ENCODE measurements at places on chromosomes 16 and 17. TPM values are rescaled to one million over a fixed set of nuclear protein-coding genes. Genes with fewer than 3 reads are reported as not detected.

- DNase-seq: no peak
Observed at GRCh38 chr16:84367750-84368307, 509 bp upstream of the ATP2C2 start.

- no peak for DNase-seq
Observed at GRCh38 chr17:5003214-5003867, 5.6 kb downstream of the KIF1C start.

- no peak for DNase-seq
Observed at GRCh38 chr16:87180069-87180468, 137.1 kb downstream of the C16orf95 start.

DNA sequence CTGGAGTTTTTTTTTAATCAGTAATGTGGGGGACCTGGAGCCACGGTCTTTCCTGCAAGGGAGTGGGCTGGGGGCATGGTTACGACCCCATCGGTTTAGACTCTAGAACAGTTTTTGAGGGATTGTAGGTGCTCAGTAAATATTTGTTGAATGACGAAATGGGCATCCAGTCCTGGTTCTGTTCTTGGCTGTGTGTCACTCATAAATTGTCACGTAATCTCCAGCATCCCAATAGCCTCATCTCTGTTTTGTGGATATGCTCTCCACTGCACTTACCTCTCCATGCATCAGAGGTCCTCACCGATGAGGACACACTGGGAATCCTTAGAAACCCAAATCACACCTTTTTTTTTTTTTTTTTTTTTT is 497 bp upstream of the SLC38A7 start:
- peak; percentile 16 for DNase-seq

DNA sequence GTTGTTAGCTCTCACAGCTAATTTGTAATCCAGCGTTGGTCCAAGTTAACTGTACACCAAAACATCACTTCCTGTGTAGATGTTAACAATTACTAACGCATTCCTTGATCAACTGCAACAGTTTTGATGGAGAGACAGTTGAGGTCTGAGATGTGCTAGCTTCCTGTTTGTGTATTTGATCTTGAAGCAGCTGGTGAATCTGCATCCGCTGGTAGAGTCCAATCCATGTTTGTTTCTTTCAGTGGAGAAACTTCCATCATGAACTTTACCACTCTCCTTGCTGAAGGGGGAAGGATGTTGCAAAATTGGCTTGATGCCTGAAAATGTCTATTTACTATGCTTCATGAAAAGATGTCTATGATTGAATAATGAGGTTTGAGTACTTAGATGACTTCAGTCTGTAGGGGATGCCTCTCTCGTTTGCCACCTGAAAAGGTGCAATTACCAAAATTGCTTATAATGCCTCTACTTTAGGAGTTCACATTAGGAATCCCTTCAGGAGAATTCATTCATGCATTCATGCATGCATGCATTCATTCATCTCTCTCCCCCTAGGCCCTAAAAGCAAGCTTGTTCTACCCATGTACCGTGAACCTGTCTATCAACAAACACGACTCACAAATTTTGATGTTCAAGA is 39.6 kb upstream of the ZKSCAN2 start:
- DNase-seq: no peak

- DNase-seq: no peak
Observed at GRCh38 chr16:10945065-10945787, 862 bp downstream of the CLEC16A start.

DNA sequence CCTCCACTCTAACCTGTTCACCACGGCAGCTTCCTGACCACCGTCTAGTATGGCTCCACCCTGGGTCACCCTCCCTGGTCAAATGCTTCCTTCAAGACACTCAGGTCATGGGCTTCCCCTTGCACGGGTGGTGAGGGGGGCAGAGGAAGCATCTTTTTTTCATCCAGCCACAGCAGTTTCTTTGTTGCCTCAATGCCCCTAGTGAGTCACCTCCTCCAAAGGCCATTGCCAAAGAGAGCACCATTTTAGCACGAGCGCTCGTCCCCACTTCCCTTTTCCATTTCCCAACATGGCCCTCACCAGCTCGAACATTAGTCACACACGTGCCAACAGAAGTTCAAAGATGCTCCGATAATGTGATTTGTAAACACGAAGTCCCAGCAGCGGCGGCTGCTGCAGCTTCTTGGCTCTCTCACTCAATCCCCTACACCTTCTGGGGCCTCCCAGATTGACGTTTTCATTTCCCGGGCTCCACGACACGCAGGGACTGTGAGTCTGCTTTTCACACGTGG is 134.6 kb downstream of the GAS7 start:
- no peak for DNase-seq

- DNase-seq: no peak
Observed at GRCh38 chr17:28018439-28019070, 23.9 kb upstream of the NLK start.

DNA sequence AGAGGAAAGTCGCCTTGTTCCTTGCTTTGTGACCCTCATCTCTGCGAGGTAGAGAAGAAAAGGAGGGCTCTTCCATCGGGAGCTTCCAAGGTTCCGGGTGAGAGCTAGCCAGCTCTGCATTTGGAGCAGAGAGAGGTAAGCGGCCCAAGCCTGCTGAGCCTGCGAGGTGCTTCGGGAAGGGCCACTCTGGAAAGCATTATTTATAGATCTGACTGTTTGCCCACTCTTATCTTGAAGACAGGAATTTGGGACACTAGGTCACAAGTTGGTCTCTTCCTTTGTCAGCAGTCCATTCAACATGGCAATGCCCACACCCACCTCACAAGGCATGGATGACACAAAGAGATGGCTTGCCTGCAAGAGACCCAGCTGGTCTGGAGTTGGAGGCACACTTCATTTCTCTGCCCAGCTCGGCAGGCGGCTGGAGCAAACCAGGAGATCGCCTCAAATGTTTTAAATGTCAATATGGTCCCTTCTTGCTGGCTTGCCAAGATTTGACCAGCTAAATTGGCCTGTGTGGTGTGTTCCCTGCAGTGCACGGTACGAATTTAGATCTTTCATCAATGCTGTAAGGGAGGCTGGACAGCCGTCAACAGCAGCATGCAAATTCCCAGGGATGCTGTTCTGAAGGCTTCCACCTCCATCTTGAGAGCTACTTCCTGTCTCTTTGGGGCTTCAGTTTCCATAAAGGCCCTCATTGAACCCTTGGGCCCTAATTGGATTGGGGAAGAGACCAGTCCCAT is 19.5 kb downstream of the CBX4 start:
- DNase-seq: no peak

DNA sequence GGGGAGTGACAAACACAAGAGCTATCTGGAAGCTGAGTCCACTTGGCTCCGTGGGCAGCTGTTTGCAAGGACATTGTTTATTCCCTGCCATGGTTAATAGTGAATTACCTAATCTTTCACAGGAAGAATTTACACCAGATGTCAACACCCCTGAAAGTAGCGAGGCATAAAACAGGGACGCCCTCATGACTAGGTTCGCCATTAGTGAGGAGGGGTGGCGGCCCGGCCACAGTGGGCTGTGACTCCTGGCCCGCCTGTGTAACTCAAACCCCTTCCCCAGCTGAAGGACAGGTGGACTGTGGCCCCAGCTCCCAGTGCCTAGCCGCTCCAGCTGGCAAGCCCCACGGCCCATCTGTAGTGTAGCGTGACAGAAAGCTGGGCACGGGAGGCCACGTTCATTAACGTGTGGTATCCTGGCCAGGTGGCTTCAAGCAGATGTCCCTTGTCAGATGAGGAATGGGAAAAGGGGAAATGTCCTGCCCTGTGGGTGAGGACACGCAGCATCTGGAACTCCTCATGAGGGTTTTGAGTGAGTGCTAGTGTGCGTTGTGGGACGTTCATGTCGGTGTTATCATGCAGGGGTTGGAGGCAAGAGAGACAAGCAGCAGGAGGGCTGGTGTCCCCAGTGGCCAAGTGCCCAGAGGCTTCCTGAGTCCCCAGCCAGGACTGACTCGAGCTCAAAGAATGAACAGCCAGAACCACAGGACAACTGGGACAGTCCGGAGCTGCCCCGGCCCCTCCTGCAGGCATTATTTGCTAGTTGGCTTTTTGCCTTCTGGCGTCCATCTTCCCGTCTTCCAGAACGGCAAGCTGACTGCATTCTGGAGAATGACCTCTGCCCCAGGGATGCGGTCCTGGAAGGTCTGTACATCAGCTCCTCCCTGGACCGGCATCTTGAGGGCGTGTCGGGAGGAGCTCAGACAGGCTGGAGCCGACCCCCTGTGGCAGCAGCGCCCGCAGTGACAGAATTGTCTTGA is 19.2 kb downstream of the KDM8 start:
- DNase-seq: no peak

GRCh38 chr16:28913946-28914724 is 10.9 kb downstream of the RABEP2 start:
- no peak for DNase-seq

GRCh38 chr17:29766796-29767327 is 144.2 kb upstream of the CORO6 start:
- no peak for DNase-seq

ZNF385C gene
- polyA plus RNA-seq: 0.16 TPM

DNA sequence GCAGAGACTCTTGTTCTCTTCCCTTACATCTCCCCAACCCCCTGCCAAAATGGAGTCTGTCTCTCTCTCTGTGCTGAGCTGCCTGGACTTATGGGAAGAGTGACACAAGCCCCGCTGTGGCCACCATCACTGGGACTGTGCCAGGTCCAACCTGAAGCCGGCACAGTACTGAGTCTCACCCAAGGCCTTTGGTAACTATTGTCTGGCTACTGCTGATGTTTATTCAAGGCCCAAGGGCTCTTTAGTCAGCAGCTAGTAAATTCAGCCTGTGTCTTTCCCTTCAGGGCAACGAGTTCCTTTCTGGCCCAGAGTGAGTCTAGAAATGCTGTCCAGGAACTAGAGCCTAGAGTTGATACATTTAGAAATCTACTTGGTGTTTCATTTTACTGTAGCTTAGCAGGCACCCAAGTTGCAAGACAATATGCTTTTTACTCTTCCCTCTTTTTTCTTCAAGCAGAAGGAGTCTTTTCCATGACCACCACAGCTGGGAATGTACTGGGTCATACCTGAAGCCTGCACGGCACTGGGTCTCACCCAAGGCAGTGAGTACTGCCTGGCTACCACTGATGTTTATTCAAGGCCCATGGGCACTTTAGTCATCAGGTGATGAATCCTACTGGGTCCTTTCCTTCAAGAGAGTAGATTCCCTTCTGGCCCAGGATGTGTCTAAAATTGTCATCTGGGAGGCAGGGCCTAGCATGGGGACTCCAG is 17.7 kb downstream of the EFCAB5 start:
- DNase-seq: no peak

DNA sequence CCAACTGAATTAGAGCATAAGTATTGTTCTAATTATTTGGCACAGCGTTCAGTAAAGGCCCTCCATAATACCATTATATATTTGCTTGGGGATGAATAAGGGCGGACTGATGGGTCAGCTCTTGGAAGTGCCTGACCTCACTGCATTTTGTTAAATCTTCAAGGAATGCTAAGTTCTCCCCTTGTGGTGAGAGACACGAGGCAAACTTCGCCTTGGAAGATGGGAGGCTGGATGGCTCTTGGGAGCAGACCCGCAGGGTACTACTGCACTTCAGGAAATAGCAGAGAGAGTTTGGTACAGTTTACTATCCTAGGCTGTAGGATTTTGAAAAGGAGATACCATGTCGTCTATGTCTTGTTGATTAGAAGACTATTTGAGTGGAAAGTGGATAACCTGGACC is 87.0 kb upstream of the RPRML start:
- peak; percentile 29 for DNase-seq

- peak; percentile 76 for DNase-seq
Observed at GRCh38 chr16:67177743-67178699, 5.7 kb downstream of the MATCAP1 start.

DNA sequence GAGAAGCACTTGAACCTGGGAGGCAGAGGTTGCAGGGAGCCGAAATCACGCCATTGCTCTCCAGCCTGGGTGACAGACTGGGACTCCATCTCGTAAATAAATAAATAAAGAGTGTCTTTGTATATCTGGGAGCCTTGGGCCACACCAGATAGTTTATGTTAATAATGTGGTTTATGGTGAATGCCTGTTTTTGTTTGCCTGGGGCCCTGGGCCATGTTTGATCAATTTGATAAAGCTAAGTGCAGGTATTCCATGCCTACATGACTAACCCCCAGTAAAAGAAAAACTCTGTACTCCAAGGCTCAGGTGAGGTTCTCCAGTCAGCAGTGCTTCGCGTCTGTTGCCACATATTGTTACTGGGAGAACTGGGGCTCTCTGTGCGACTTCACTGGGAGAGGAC is 15.1 kb downstream of the SCIMP start:
- no peak for DNase-seq

- DNase-seq: peak; percentile 75
Observed at GRCh38 chr17:44345454-44346026, 438 bp downstream of the GRN start.

C17orf78 gene
- polyA plus RNA-seq: not detected

DNA sequence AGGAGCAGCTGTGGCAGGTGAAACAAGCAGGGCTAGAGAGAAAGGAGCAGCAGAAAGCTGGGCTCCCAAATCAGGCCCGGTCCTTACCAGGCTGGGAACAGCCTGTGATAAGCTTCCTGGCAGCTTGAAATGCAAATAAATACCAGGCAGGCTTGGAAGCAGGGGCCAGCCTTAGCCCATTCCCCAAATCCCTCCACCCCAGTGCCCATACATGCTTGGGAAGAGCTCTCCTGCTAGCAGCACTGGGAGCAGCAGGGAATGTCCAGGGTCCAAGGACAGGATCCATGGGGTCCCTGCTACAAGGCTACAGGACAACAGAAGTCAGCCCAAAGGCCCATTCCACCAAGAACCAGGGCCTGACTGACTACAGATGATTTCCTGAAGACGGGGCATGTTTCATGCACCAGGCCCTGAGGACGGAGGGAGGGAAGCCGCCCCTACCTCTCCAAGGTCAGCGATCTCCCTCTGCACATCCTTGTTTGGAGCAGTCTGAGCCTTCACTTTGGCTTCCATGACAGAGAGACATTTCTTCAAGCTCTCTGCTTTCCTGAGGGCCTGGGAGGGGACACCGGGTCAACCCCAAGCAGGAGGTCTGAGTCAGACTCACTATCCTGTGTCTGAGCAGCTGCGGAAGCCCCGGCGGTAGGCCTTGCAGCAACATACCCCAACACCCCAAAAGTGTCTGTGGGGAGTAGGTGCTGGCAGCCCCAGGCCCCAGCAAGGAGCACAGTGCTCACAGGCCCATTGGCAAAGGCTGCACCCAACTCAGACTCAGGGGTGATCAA is 2.6 kb upstream of the EXOSC6 start:
- no peak for DNase-seq

GRCh38 chr16:89716493-89716892 is 4.2 kb downstream of the VPS9D1 start:
- no peak for DNase-seq

MFAP4 gene
- polyA plus RNA-seq: 0.04 TPM

- no peak for DNase-seq
Observed at GRCh38 chr17:74157366-74157765, 46.1 kb upstream of the RPL38 start.

RUNDC1 gene
- polyA plus RNA-seq: 19.5 TPM

LRRC45 gene
- polyA plus RNA-seq: 24.5 TPM

ELMO3 gene
- 1.4 TPM for polyA plus RNA-seq

- peak; percentile 56 for DNase-seq
Observed at GRCh38 chr17:4229627-4230541, 33.9 kb downstream of the ANKFY1 start.

MAPK7 gene
- 23.3 TPM for polyA plus RNA-seq

ITGB3 gene
- 3.7 TPM for polyA plus RNA-seq

FBXO39 gene
- polyA plus RNA-seq: not detected

All from A549 (cell line).